ENCODE measurements at places on chromosomes 12 and 14.

DNA sequence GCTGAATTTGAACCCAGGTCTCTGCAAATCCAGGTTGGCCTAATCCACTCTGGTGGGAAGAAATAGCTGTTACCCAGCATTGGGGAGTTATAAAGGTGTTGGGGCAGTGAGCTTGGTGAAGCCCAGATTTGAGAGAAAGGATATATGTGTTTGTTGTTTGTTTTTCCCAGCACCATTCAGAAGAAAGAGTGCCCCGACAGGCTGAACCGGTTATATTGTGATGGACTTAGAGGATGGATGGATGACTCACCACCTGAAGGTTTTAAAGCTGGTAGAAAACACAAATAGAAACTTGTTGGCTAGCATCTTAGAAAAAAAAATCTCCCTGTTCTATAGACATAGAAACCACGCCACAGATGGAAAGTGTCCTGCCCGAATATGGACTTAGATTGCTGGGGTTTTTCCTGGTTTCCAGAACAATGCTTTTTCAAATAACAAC lies 404.6 kb downstream of the MED13L start:
- no peak for DNase-seq

DNA sequence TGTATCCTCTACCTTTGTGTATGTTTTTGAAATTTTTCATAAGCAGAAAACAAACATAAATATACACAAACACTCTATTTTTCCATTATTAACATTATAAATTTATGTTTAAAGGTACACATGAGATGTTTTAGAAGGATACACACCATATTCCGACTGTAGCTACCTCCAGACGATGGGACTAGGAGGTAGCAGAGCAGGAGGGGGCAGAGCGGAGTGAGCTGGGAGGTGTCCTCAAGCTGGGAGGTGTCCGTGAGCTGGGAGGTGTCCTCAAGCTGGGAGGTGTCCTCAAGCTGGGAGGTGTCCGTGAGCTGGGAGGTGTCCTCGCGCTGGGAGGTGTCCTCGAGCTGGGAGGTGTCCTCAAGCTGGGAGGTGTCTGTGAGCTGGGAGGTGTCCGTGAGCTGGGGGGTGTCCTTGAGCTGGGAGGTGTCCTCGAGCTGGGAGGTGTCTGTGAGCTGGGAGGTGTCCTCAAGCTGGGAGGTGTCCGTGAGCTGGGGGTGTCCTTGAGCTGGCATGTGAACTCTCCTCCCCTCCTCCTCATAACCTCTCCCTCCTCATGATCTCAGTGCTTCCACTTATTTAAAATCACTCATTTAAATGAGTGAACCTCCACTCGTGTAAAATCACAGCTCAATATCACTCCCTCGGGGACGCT lies 346.9 kb upstream of the SFSWAP start:
- DNase-seq, result no peak

- no peak for DNase-seq
Observed at GRCh38 chr12:58673021-58673420, 247.3 kb downstream of the LRIG3 start.

- peak; percentile 16 for DNase-seq
Observed at GRCh38 chr12:45708901-45709300, 20.6 kb upstream of the ARID2 start.

DNA sequence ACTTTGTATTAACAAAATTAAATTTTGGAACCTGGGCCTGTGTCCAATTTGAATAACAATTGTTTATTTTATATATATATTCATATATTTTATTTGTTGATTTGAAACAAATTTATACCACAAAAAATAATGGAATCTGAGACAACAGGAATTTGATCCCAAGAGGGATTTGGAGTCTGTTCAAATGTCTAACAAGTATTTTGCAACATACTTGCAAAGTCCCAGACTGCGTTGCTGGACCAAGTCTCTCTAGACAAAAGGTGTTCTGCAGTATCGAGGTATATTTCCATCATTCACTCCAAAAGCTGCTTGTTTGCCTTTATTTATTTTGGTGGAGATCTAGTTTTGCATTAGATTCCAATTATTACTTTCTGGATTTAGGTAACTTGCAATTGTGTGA lies 68.7 kb upstream of the PTPRR start:
- DNase-seq, result peak; percentile 42

GRCh38 chr12:54199917-54200316 lies 11.1 kb upstream of the SMUG1 start:
- DNase-seq, result no peak

GRCh38 chr12:82182601-82183190 lies 175.5 kb downstream of the CCDC59 start:
- no peak for DNase-seq

DNA sequence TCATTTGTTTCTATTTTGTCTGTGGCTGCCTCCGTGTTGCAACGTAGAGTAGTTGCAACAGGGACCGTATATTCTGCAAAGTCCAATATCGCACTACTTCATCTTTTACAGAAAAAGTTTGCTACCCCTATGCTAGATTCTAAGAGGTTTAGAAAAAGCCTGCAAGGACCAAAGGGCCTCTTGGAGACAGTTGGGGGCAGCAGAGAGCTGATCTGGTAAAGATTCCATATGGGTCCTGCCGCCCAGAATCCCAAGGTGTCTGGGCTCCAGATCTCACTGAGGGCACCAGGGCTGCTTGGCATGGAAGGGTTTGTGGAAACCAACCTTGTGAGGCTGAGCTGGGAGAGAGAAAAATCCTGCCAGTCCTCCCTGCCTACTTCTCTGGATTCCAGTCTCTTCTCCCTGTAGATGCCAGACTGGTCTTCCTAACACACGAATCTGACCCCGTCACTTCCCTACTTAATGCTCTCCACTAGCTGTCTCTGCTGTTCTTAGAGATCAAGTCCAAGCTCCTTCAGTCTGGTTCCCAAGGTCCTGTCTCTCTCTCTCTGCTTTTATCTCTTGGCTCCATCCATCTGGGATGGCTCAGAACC lies 74.6 kb downstream of the GLRX5 start:
- DNase-seq, result peak; percentile 19

GRCh38 chr14:101220921-101221510 lies 317.5 kb upstream of the RTL1 start:
- DNase-seq, result no peak

GRCh38 chr14:103630364-103631108 lies 1.5 kb downstream of the KLC1 start:
- peak; percentile 24 for DNase-seq

DNA sequence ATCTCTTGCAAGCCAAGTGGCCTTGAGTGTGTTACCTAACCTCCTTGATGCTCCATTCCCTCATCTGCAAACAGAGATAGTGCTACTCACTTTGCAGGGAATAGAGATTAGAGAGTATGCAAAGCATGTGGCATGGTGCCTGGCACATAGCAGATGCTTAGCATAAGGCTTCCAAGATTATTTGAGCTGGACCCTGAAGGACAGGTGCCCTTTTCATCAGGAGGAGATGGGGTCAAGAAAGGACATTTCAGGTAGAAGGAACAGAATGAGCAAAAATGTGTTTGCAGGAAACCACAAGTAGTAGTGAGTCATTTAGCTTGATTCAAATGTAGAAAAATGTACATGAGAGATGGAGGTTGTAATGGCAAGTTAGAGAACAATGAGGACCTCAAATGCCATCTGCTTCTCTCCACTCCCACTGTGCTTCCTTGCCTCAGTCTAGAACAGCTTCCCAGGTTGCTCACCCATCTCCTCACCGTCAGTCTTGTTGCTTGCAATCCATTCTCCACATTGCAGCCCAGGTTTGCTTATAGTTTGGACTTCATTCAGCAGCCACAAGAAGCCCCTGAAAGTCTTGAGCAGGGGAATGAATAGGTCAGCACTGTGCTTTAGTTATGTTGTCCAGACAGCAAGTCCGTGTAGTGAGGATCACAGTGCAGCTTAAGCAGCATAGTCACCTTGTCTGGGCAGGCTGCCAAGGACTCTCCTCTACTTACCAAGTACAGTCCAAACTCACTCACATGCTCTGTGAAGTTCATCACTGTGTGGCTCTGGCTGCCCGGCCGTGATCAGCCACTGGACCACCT lies 536.3 kb upstream of the CCDC196 start:
- peak; percentile 36 for DNase-seq

- DNase-seq, result no peak
Observed at GRCh38 chr12:6998715-6999451, 19.4 kb downstream of the LPCAT3 start.

DNA sequence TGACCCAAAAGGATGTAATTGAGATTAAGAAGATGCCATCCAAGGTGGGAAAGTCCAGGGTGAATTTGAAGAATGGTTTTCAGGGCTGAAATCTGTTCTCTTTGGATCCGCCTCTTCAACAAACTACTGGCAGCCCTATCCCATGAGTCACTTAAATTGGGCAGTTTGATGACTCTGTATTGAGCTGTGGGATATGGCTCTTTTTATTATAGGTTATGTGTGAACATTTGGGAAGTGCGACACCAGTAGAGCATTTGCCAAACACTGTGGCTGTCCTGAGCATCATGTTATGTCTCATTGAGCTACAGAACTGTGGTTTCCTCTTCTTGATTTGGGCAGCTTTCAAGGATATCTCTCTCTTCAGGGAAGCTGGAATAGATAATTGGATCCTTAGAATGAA lies 22.3 kb downstream of the IFT43 start:
- DNase-seq, result no peak

DNA sequence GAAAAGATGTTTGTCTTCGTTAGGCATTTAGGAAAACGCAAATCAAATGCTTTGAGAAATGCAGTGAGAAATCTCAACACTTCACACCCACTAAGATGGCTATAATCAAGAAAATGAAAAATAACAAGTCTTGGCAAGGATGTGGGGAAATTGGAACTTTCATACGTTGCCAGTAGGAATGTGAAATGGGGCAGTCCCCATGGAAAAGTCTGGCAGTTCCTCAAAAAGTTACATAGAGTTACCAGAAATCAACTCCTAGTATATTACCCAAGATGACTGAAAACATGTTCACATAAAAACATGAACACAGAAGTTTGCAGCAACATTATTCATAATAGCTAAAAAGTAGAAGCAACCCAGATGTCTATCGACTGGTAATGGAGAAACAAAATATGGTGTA lies 41.5 kb upstream of the LRTM2 start:
- DNase-seq, result peak; percentile 74

Data from fibroblast of pulmonary artery (primary cell).